ENCODE measurements at places on chromosomes 6 and 20. TPM values are rescaled to one million over a fixed set of nuclear protein-coding genes. Genes with fewer than 3 reads are reported as not detected.

The SMAP1 gene
- 24.3 TPM for total RNA-seq

The ADGRG6 gene
- 1.5 TPM for total RNA-seq

The SPATA25 gene
- total RNA-seq = 1.0 TPM

The ADGB gene
- not detected for total RNA-seq

The HLA-DOA gene
- 9.8 TPM for total RNA-seq

The PTPRK gene
- 18.0 TPM for total RNA-seq

The NMBR gene
- total RNA-seq = not detected

The C6orf58 gene
- total RNA-seq = 0.18 TPM

The CYB5R4 gene
- 32.1 TPM for total RNA-seq

The ACTL10 gene
- total RNA-seq = 4.1 TPM

The ERVFRD-1 gene
- not detected for total RNA-seq

The MYO6 gene
- total RNA-seq = 1.6 TPM

The PPP1R14C gene
- total RNA-seq = 0.44 TPM

The UST gene
- 0.82 TPM for total RNA-seq

The FAM162B gene
- not detected for total RNA-seq

The ELOVL2 gene
- total RNA-seq = not detected

The CENPW gene
- total RNA-seq = 62.5 TPM

- DNase-seq = no peak
These were observed 7.9 kb downstream of the SNX9 start for GRCh38 chr6:157831018-157831369.

GRCh38 chr6:16591396-16592222 lies 169.7 kb downstream of the ATXN1 start:
- DNase-seq = peak; percentile 17

- no peak for DNase-seq
These were observed 45.0 kb upstream of the MOXD1 start for GRCh38 chr6:132446141-132446854.

GRCh38 chr20:53595018-53595378 lies 1.4 kb upstream of the ZNF217 start:
- no peak for DNase-seq

DNA sequence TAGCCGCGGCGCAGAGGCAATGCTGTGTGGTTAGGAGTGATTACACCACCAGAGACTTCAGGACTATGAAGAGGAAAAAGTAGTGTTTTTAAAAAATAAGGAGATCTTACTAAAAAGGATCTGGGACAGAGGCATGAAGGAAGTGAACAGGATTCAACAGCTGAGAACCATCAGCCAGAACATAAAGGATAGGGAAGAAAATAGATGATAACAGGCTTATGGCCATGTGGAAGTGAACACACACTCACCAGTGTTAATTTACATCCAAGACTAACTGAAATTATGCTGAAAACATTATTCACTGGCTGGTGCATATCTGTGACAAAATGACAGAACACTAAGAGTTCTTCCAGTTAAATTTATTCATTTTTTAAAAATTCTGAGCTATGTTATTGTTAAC lies 47.5 kb upstream of the BCLAF1 start:
- no peak for DNase-seq

- no peak for DNase-seq
These were observed 122.5 kb downstream of the MACROD2 start for GRCh38 chr20:14117768-14118167.

- no peak for DNase-seq
These were observed 62.0 kb downstream of the PPP1R14C start for GRCh38 chr6:150204705-150205472.

GRCh38 chr20:540391-541201 lies 3.0 kb downstream of the CSNK2A1 start:
- no peak for DNase-seq

DNA sequence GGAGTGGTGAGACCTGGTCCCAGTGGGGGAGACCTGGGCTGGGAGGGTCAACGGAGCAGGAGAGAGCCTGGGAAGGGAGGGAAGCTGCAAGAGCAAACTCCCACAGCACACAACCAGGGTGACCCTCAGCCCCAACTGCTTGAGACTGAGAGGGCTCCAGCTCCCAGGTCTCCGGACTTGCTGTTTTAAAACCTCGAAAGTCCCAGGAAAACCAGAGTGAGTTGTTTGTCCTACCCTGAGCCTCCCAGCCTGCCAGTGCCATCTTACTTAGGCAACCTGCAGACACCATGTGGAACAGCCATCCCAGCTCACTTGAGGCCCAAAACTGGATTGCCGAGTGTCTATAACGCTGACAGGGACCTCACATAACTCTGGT lies 4.8 kb upstream of the NTSR1 start:
- DNase-seq = no peak

- no peak for DNase-seq
These were observed 30.3 kb downstream of the AK9 start for GRCh38 chr6:109660526-109661320.

- no peak for DNase-seq
These were observed 158.0 kb upstream of the SHLD1 start for GRCh38 chr20:5592165-5592564.

DNA sequence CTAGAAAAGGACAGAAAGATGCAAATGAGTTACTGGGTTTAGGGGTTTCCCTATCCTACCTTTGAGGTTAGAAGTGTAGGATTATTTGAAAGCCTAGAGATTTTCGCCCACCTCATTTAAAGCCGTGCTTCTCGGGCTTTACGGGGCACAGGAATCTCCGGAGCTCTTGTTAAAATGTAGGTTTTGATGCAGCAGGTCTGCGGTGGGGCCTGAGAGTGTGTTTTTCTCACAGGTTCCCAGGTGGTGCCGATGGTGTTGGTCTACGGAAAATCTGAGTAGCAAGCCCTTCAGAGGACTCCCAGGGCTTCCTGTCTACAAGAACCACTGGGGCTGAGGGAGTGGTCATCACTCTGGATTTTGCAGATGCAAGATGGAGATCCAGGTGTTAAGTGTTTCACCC lies 47.5 kb downstream of the TRAM2 start:
- DNase-seq = no peak

GRCh38 chr6:79377888-79378348 lies 143.4 kb upstream of the HMGN3 start:
- no peak for DNase-seq

- no peak for DNase-seq
These were observed 83.6 kb upstream of the EXOC2 start for GRCh38 chr6:776528-776931.

GRCh38 chr20:32476684-32477593 lies 108.2 kb downstream of the NOL4L start:
- DNase-seq = no peak

DNA sequence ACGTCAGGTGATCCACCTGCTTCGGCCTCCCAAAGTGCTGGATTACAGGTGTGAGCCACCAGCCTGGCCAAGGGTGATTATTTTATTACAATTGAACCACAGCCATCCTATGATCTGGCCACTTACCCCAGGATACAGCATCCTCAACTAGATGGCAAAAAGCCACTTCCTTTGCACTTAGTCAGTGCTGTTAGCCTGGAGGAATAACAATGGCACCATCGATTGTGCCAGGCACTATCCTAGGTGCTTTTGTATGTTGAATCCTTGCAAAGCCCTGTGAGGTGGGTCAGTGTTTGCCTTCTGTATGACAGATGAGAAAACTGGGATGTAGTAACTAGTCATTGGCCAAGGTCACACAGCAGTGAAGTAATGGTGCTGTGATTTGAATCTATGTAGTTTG lies 11.2 kb upstream of the TTPAL start:
- DNase-seq = no peak

DNA sequence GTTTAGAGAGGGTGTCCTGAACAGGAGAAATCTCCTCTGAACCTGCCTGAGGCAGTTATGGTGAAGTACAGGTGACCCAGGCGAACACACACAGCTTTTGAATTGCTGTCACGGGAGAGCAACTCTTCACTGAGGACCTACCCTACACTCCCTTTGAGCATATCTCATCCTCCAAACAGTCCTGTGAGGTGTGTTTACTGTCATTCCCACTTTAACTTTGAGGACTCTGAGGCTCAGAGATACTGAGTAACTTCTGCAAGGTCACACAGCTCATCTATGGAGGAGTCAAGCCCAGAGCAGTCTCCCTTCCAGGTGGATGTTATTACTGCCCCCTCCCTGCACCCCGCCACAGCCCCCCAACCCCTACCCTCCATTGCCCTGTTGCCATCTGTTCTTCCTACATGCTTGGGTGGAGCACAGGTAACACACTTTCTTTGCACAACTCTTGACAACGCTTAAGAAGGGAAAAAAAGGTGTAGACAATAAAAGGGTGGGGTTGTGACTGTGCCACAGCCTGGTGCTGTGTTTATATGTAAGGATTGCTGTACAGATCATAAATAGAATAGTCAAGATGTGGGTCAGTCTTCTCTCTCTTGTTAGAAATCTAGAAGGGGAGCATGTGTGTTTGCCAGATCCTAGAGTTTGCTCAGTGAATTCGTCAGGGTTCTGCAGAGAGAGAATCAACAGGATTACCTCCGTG lies 4.3 kb upstream of the TRAF3IP2 start:
- no peak for DNase-seq

DNA sequence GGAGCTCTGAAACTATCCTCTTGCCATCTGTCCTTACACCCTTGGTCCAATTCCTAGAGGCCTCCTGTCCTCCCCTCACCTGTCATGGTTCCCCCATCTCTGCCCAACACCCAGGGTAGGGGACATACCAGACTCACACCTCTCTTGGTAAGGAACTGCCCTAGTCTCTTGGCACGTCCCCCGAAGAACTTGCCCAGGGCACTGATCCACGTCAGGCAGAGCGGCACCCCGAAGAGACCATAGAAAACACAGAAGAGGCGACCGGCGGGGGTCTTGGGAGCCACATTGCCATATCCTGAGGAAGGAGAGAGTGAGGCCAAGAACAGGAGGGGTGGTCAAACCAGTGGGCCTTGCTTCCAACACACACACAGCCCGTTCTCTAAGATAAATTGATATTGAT lies 34.8 kb downstream of the KCNK5 start:
- no peak for DNase-seq

DNA sequence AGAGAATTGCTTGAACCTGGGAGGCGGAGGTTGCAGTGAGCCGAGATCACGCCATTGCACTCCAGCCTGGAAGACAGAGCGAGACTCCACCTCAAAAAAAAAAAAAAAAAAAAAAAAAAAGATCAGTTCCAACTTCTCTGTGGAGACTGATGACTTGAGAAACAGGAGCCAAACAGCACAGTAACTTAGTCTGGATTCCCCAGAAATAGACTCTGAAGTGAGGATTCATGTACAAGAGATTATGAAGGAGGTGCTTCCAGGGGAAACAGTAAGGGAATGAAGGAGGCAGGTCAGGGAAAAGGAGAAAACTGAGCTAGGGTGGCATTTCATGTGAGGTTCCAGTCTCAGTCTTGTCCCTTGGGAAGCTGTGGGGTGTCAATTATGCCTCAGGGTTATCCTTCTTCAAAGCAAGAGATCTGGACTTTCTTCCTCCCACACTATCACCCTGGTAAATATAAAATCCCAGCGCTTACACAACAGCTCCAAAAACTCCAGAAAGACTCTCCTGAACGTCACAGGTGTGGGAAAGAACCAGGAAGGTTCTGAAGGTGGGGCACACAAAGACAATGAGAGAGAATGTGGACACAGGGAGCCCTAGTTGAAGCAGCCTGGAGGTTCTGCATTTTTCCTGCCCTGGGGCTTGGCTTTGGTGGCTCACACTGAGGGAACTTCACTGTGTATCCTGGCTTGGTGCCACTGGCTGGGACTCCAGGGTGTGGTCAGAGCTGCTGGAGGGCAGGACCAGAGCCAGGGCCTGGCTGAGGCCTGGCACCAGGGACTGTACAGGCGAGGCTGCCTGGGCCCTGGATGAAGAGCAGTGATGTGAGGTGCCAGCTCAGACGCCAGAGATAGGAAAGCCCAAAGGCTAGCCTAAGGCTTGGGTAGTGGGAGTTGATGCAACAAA lies 46.8 kb downstream of the PCNA start:
- no peak for DNase-seq

DNA sequence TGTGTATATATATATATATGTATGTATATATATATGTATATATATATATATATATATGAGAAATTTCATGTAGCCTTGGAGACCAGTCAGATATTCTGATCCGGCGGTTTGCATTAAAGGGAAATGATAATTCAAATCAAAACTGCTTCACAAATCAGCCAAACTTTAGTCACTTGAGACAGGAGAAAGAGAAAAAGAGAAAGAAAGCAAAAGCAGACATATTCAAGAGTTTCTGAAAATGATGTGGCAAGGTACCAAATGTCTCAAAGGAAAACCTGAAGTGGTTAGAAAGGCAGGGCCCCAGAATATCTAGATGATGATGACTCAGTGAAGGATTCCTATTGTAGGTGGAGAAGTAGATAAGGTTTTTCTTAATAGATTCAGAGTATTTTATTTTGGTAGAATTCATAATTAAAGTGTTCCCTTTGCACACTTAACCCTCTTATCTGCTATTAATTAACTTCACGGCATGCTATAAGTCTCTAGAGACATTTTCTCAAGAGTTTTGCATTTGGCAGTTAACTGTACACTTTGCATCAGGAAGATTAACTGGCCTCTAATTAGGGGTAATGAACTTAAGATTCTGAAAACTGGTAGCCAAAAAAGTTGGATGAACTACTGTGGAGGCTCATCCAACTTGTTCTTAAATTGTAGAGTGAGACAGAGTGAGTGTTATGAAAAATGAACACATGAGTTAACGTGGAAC lies 50.1 kb upstream of the ASF1A start:
- DNase-seq = peak; percentile 14

DNA sequence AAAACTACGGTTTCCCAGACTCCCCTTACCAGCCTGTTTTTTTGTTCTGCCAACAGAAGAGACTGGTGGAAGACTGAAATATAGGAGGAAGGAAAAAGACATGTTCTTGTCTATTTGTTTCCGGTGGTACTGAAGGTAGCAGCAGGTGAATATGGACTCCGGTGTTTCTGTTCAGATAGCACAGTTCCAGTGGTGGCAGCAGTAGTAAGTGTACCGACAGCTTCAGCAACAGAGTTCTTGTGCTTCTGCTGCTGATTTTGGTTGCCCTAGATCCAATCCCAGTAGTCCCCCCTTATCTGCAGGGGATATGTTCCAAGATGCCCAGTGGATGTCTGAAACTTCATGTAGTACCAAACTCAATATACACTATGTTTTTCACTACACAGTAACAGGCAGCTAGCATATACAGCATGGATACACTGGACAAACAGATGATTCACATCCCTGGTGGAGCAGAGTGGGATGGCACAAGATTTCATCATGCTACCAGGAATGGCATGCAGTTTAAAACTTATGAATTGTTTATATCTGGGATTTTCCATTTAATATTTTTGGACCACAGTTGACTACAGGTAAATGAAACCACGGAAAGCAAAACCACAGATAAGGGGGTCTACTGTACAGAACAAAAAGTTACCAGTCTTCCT lies 301.8 kb downstream of the BTBD9 start:
- DNase-seq = no peak

GRCh38 chr6:22361576-22361975 lies 64.7 kb upstream of the PRL start:
- DNase-seq = no peak

- DNase-seq = peak; percentile 21
These were observed 29.4 kb upstream of the KIF25 start for GRCh38 chr6:167968091-167968490.

GRCh38 chr6:36360241-36361054 lies 23.8 kb upstream of the BNIP5 start:
- peak; percentile 63 for DNase-seq

GRCh38 chr6:29853245-29853644 lies 25.6 kb downstream of the HLA-G start:
- DNase-seq = no peak

- DNase-seq = no peak
These were observed 8.2 kb upstream of the PTPRA start for GRCh38 chr20:2865101-2865500.

- no peak for DNase-seq
These were observed 281.0 kb upstream of the EYS start for GRCh38 chr6:65988006-65988405.
